Activated effector memory CD4-positive, alpha-beta T cell treated with anti-CD3 and anti-CD28 coated beads, Interleukin-2, amount 50 U/mL, for 16 hours (primary cell): ENCODE measurements at places on chromosomes 1 and 21.

DNA sequence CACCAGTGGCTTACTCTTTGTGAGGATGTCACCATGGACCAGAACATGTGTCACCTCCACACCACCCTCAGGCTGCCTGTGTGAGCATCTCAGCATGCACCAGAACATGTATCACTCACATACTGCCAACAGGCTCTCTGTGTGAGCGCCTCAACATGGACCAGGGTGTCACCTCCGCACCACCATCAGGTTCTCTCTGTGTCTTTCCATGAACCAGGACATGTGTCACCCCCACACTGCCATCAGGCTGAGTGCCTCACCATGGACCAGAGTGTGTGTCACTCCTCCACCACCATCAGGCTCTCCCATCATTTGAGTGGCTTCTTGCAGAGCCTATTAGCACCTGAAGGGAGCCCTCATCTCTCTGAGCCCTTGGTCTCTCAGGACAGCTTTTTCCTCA, 125.2 kb downstream of the ZNF648 start:
- no peak for DNase-seq

DNA sequence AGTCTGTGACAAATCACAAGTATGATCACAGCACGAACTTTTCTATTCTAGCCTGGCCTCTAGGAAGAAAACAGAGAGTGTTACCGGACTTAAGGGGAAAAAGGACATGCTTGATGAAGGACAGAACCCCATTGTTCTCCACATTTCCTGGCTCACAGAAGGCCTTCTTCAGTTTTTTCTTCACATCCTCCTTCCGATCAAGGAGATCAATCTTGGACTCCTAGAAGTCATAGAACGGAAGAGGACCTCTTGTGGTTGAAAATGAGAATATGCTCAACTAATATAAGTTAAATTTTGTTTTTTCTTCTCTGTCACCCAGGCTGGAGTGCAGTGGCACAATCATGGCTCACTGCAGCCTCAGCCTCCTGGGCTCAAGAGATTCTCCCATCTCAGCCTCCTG, 30.3 kb downstream of the YARS1 start:
- DNase-seq, result no peak

GRCh38 chr1:191579019-191579418, 579.2 kb upstream of the RGS18 start:
- no peak for DNase-seq

DNA sequence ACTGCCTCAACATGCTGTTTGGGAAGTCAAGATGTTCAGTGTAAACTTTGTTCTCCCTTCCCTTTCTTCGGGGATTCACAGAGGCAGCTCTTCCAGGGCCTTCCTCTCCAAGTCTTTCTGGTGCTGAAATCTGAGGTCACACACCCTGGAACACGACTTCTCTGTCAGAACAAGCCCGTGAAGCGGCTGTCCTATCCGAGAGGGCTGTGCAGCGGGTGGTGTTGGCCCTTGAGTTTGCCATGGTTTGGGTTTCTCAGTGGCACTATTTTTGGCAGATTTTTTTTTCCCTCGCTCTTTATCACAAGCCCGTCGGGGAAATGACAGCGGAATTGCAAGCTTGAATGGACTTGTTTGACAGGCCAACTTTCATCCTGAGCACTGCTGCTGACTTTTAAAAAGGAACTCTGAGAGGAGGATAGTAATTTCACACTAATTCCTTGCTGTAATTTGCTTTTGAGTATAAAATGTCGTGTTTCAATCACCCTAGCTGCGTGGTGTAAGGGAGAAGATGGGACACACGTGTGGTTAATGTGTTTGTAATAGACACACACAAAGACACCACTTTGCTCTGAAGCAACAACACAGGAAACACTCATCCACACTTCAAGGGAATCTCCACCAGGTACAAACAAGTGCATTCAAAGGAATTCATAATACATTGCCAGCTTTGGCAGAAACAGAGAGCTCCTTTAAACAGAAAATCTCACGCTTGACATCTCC, 60.1 kb upstream of the TARBP1 start:
- DNase-seq, result peak; percentile 42

- DNase-seq, result no peak
These were observed 187.8 kb downstream of the ETS2 start for GRCh38 chr21:38993561-38993960.

DNA sequence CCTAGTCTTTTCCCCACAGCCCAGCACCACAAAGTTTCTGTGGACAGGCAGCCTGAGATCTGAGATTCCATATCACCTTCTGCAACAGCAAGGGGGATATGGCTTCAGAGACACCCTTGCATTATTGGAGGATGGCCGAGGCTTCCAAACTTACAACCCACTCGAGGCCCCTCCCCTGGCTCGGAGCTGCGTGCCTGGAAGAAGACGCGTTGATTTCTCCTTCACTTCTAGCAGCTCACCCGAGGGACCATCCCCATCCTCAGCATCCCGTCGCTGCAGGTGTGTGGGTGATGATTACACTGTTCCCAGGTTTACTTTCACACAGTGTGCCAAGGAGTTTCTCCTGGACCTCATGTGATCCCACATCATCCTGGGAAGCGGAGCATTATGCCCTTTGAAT, 277.9 kb downstream of the MATN1 start:
- DNase-seq, result peak; percentile 6

- no peak for DNase-seq
These were observed 86.7 kb upstream of the USP24 start for GRCh38 chr1:55301912-55302311.

DNA sequence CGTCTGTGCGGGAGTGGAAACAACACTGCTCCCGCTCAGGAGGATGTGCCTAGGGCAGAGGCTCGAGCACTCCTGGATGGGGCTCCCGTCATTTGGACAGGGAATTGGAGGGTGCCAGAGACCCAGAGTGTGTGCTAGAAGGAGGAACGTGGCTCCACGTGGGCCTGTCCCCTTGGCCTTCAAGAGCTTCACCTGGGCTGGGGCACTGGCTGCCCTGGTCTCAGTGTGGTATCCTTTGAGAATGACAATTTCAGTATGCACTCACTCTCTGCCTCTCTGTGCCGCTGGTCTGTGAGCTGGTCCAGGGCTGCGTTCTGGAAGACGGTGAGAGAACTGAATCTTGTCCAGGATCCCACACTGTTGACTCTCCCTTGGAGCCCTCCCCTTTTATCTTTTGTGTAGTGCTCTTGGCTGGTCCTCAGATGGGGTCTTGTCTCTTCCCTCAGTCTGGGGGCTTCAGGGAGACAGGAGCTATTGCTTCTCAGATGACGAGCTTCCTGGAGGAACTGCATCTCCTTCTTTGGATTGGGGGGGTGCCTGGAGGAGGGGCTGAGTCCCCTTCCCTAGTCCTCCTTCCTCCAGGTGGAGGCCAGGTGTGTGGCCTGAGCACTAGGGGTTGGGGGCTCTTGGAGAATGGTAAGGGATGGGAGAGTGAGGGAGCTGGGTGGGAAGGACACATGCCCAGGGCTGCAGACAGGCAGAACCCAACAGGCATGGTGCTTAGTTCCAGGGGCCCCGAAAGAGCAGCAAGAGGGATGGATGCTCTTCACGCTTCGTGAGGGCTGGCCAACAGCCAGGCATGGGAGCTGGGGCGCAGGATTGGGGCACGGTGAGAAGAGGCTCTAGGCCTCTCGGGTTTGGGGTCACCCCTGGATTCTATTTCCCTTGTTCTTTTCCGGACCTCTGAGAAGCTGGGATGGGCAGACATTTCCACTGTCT, 14.8 kb upstream of the ETV3L start:
- no peak for DNase-seq

- DNase-seq, result no peak
These were observed 152.4 kb downstream of the GALNT2 start for GRCh38 chr1:230219174-230220067.

GRCh38 chr21:35602811-35603362, 457.4 kb downstream of the SETD4 start:
- no peak for DNase-seq

DNA sequence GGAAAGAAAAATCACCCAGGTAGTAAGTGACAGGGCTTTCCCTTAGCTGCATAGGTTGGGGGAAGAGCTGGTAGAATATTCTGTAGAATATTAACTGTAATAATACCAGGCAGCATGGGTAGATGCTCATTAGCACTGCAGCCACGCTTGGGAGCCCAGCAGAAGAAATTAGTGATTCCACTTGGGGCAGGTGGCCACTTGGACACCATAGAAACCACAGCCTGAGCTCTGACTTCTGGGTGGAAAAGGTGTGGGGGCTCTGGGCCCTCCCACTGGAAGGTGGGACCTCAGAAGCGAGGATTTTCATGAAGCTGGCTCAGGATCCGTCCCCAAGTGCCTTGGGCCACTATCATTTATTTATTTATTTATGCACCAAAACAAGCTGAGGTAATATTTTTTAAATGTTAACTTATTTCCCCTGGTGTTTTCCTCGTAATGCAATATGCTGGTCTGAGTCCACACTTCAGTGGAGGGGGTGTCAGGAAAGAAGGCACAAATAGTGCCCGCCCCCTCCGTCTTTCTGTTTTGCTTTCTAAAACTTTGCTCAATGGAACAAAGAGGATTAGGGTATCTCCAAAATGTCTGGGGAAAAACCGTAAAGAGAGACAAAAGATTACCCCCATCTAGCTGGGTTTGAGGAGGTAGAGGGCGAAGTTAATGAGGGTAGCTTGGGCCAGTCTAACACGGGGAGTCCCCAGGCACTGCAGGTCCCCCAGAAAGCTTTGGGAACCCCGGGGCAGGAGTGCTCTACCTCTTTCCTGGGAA, 75.2 kb upstream of the GADD45A start:
- DNase-seq, result no peak

DNA sequence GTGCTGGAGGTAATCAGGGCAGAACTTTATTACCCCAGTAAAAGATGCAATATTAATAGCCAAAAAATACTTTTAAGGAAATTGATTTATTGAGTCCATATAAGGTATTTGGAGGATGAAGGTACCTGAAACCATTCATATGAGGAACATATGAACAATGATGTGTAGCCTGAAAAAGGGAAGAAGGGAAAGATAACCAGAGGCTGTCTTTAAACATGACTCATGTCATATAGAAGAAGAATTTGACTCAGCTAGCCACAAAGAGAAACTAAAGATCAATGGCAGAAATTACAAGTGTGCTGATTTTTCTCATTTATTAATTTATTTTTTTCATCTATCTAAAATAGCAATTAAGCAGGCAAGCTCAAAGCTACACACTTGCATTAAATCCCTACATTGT, 136.2 kb upstream of the DUSP10 start:
- no peak for DNase-seq

DNA sequence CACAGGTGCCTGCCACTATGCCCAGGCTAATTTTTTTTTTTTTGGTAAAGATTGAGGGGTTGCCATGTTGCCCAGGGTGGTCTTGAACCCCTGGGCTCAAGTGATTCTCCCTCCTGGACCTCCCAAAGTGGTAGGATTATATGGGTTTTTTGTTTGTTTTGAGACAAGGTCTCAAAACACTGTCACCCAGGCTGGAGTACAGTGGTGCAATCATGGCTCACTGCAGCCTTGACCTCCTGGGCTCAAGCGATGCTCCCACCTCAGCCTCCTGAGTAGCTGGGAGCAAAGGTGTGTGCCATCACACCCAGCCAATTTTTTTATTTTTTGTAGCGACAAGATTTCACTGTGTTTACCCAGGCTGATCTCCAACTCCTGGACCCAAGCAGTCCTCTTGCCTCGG, 8.9 kb upstream of the RCAN3 start:
- no peak for DNase-seq

- no peak for DNase-seq
These were observed 11.5 kb downstream of the RO60 start for GRCh38 chr1:193070942-193071341.

- DNase-seq, result no peak
These were observed 12.5 kb downstream of the KIF17 start for GRCh38 chr1:20705203-20705755.

DNA sequence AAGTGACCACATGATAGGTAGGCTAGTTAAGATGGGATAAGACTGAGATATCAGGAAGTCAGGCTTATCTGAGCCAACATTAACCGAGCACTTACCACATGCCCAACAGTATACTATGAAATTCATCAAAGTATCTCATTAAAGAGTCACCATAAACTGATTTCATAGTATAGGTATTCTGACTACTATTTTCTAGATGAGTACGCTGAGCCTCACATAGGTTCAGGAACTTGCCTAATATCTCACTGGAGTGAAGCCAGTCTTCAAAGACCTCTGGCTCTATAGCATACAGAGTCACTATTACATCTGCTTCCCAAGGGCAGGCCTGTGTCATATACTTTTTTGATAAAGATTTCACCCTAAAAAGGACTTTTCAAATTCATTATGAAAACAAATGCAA, 115.6 kb upstream of the NGF start:
- DNase-seq, result no peak

DNA sequence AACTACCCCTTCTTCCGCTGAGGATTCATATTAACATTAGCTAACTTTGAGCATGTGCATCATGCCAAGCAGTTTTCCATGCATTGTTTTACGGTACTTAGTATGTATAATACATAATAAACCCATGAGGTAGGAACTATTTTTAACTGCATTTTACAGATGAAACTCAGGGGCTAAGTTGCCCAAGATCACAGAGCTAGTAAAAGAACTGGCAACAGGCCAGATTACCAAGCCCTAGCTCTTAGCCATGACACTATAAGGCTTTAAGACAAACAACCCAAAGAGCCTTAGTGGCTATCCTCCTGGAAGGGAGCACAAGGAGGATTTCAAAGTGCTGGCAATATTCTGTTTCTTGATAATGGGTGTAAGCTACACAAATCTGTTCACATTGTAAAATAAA, 6.1 kb downstream of the AK2 start:
- DNase-seq, result no peak

- no peak for DNase-seq
These were observed 117.0 kb upstream of the VAV3 start for GRCh38 chr1:108082001-108082400.

- DNase-seq, result no peak
These were observed 5.5 kb upstream of the ACTRT2 start for GRCh38 chr1:3015744-3016143.

- DNase-seq, result no peak
These were observed 359.6 kb upstream of the PTBP2 start for GRCh38 chr1:96361961-96362360.

GRCh38 chr1:224317383-224318045, 12.5 kb downstream of the NVL start:
- DNase-seq, result no peak

DNA sequence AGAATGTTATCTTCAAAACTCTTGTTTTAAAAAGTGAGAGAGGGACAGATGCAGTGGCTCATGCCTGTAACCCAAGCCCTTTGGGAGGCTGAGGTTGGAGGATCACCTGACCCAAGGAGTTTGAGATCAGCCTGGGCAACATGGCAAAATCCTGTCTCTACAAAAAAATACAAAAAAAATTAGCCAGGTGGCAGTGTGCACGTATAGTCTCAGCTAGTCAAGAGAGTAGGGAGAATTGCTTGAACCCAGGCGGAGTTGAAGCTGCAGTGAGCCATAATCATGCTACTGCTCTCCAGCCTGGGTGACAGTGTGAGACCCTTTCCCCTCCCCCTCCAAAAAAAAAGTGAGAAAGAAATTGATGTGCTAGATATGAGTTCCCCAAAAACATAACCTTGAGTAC, 131.0 kb downstream of the KCNT2 start:
- no peak for DNase-seq

GRCh38 chr21:24275616-24276015, 1331.7 kb downstream of the MRPL39 start:
- DNase-seq, result no peak
